ENCODE measurements at places on chromosomes 6 and 20. TPM values are rescaled to one million over a fixed set of nuclear protein-coding genes. Genes with fewer than 3 reads are reported as not detected.

DNA sequence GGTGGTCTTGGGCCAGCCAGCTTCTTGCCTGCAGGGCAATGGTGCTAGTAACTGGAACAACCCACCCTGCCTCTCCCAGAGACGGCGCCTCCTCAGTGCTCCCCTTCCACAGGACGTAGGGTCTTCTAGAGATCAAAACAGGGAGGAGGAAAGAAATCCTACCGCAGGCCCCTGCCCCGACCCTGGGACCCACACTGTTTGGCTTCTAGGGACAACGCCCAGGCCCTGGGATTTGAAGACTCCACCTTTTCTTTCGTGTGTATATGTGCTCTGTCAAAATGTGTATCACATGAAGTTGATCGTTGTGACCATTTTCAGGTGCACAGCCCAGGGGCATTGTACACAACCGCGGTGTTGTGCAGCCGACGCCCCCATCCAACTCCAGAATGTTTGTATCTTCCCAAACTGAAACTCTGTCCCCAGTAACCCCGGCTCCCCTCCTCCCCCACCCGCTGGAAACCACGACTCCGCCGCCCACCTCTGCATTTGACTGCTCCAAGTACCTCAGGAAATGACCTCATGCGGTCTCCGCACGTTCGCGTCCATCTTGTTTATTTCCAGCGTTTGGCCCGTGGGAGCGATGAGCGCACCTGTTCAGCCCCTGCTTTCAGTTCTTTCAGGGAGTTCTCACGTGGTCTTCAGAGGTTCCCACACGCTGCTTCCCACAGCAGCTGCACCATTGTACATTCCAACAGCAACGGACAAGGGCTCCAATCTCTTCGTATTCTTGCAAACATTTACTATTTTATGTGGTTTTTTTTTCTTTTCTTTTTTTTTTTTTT lies 3.4 kb upstream of the BHLHE23 start:
- H3K27ac ChIP-seq = no peak overlapping the region
- no peak overlapping the region for H3K4me3 ChIP-seq

GRCh38 chr20:57391439-57392301 lies 474 bp downstream of the RBM38 start:
- H3K36me3 ChIP-seq = no peaks in the 10 kb centered on the region
- no peak for DNase-seq
- H3K4me1 ChIP-seq = no peaks in the 10 kb centered on the region
- H3K27me3 ChIP-seq = no peaks in the 10 kb centered on the region
- peak overlapping the region; percentile 37 for H3K4me3 ChIP-seq

DNA sequence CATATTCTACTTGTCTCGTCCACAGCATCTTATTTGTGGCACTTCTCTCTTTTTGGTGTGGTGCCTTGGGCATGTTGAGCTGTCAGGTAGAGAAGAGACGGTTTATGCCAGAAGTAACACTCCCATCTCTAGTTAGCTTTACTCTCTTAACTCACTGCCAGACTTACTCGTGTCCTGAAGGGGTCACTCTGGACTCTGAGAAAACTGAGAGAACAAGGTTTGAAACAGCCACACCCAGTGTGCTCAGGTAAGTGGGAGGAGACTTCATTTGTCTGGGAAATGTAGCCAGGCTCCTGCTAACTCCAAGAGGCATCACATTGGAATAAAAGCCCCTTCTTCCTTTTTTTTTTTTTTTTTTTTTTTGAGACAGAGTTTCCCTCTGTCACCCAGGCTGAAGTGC lies 360.8 kb downstream of the QKI start:
- DNase-seq = no peak
- H3K4me3 ChIP-seq = no peak overlapping the region
- no peaks in the 10 kb centered on the region for H3K36me3 ChIP-seq
- no peaks in the 10 kb centered on the region for H3K4me1 ChIP-seq
- no peak overlapping the region for H3K27ac ChIP-seq

DNA sequence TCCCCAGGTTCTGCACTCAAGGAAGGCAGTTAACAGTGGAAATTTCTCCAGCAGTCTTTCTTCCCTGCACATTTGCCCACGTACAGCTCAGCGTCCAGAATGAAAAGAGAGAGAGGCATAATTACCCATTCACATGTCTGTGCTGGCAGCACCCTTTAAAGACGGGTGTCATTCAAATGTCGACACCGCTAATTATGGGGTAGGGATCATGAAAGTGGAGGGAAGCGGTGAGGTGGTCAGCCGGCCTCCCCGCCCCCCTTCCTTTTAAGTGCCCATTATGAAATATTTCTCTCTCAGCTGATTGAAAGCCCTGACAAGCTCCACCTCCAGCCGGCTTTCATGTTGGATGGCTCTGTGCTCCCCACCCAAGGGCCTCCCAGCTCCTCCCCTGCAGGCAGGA lies 246.1 kb downstream of the BMP7 start:
- no peaks in the 10 kb centered on the region for H3K36me3 ChIP-seq
- H3K27me3 ChIP-seq = no peaks in the 10 kb centered on the region
- H3K4me1 ChIP-seq = no peaks in the 10 kb centered on the region
- no peak overlapping the region for H3K4me3 ChIP-seq

GRCh38 chr6:38221251-38221650 lies 401.7 kb downstream of the ZFAND3 start:
- no peaks in the 10 kb centered on the region for H3K27me3 ChIP-seq
- no peaks in the 10 kb centered on the region for H3K36me3 ChIP-seq
- no peak overlapping the region for H3K4me3 ChIP-seq
- no peak overlapping the region for H3K27ac ChIP-seq
- no peak for DNase-seq
- H3K4me1 ChIP-seq = no peaks in the 10 kb centered on the region

- no peak overlapping the region for H3K27ac ChIP-seq
- no peaks in the 10 kb centered on the region for H3K36me3 ChIP-seq
- no peaks in the 10 kb centered on the region for H3K4me1 ChIP-seq
- H3K4me3 ChIP-seq = no peak overlapping the region
- H3K27me3 ChIP-seq = no peaks in the 10 kb centered on the region
Observed at GRCh38 chr6:124738482-124738881, 223.8 kb upstream of the RNF217 start.

GRCh38 chr20:39310363-39310995 lies 348.3 kb downstream of the DHX35 start:
- no peaks in the 10 kb centered on the region for H3K4me1 ChIP-seq
- H3K27me3 ChIP-seq = no peaks in the 10 kb centered on the region
- no peak for DNase-seq
- H3K27ac ChIP-seq = no peak overlapping the region

GRCh38 chr6:19210849-19211590 lies 626.1 kb upstream of the ID4 start:
- peak; percentile 26 for DNase-seq
- no peaks in the 10 kb centered on the region for H3K36me3 ChIP-seq
- H3K27ac ChIP-seq = no peak overlapping the region
- H3K4me1 ChIP-seq = no peaks in the 10 kb centered on the region
- no peaks in the 10 kb centered on the region for H3K27me3 ChIP-seq

DNA sequence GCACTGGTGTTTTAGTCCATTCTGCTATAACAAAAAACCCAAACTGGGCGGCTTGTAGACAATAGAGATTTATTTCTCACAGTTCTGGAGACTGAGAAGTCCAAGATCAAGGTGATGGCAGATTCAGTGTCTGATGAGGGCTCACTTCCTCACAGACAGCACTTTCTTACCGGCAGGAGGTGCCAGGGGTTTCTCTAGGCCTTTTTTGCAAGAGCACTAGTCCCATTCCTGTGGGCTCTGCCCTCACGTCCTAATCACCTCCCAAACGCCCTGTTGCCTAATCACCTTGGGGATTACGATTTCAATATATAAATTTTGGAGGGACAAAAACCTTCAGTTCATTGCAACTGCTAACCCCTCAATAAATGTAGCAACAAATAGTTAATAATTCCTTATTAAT lies 140.0 kb upstream of the SGK1 start:
- no peak for DNase-seq
- no peak overlapping the region for H3K4me3 ChIP-seq
- H3K27me3 ChIP-seq = no peaks in the 10 kb centered on the region
- no peaks in the 10 kb centered on the region for H3K36me3 ChIP-seq
- H3K27ac ChIP-seq = no peak overlapping the region
- H3K4me1 ChIP-seq = peaks cover 17% of the 10 kb centered on the region

GRCh38 chr6:17656092-17656491 lies 50.6 kb downstream of the NUP153 start:
- no peaks in the 10 kb centered on the region for H3K27me3 ChIP-seq
- no peaks in the 10 kb centered on the region for H3K36me3 ChIP-seq
- H3K4me1 ChIP-seq = peaks cover 2% of the 10 kb centered on the region

DNA sequence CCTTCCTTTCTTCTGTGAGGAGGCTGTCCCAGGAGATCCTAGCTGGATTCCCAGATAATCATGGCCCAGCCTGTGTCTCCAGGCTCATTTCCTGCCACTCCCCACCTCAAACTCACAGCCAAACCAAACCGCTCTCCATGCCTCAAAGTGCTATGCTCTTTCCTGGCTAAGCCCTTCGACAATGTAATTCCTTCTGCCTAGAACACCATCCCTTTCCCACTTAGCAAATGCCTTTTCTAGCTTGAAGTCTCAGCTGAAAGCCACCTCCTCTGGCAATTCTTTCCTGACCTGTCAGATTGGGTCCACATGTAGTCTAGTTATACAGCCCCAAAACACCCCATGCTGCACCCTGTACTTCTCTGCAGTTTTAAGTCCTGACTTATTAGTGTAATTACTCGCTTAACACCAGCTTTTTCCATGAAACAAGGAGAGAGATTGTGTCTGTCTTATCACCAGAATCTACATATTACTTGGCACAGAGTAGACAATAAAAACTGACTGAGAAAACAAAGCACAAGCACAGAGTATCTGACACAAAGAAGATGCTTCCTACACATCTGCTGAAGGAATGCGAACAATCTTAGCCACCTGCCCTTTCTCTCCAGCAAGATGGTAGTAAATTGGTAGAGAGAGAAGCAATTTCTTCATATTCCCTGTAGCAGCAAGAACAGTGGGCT lies 5.4 kb downstream of the TRIM26 start:
- H3K36me3 ChIP-seq = no peaks in the 10 kb centered on the region
- peak overlapping the region; percentile 61 for H3K27ac ChIP-seq
- H3K27me3 ChIP-seq = no peaks in the 10 kb centered on the region
- peaks cover 36% of the 10 kb centered on the region for H3K4me1 ChIP-seq
- DNase-seq = no peak
- no peak overlapping the region for H3K4me3 ChIP-seq

DNA sequence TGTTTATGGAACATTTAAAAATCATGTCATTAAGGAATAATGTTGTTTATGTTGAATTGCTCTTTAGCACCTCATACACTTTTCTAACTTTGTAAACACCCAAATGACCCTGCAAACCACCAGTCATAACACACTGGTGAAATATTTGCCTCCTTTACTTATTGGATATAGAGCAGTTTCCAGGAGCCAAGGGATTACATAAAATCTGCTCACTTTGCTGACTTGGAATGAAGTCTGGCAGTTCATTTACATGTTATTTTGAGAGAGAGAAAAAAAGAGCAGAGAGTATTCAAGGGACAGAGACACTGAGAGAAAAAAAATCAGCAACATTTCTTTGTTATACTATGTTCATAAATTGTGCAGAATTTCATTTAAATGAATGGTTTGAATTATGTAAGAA lies 46.6 kb upstream of the DEFB112 start:
- no peaks in the 10 kb centered on the region for H3K4me1 ChIP-seq
- H3K4me3 ChIP-seq = no peak overlapping the region
- no peaks in the 10 kb centered on the region for H3K27me3 ChIP-seq

DNA sequence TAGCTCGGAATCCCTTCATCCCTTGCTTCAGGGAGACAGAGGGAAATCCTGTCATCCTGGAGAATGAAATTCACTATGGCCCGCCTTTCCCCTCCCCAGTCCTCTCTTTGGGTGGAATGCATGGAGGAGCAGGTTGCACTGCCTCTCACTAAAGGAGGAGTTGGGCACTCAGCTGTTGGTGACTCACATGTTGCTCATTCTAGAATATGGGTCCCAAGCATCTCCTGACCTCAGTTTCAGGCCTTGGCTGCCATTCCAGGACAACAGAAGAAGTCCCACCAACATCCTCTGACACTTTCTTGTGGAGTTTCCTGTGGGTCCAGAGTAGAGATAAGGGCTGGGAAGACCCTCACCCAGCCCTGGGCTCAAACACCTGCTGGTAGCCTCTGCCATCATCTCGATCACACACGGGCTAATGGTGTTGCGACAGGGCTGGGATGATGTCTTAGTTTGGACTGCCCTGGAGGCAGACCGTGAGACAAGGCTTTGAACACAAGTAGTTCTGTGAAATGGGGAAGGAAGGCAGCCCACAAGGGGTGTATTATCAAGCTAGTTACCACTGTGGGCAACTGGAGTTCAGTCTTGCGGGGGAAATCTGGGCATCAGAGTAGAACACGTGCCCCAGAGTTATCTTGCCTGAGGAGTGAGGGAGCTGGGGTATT lies 52.4 kb upstream of the RNF24 start:
- no peaks in the 10 kb centered on the region for H3K36me3 ChIP-seq
- no peak for DNase-seq
- no peaks in the 10 kb centered on the region for H3K4me1 ChIP-seq

DNA sequence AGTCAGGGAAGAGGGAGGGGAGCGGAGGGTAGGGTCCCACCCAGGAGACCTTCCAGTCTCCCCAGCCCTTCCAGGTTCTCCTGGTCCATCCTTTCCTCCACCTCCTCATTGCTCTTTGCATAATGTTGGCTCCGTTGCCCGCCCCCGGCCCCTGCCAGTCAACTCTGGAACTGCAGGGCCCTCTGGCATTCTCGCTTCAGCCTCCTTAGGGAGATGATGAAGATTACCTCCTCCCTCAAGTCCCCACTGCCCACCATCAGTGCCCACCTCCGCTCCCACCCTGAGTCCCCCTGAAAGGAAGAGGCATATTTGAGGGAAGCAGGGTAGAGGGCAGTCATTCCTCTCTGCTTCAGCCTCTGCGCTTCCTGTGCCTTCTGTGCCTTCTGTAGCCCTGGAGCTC lies 8.5 kb downstream of the TMEM63B start:
- H3K27me3 ChIP-seq = no peaks in the 10 kb centered on the region
- no peak overlapping the region for H3K27ac ChIP-seq
- no peak for DNase-seq
- H3K4me1 ChIP-seq = no peaks in the 10 kb centered on the region
- no peak overlapping the region for H3K4me3 ChIP-seq
- no peaks in the 10 kb centered on the region for H3K36me3 ChIP-seq

- H3K36me3 ChIP-seq = no peaks in the 10 kb centered on the region
- H3K27ac ChIP-seq = no peak overlapping the region
- no peaks in the 10 kb centered on the region for H3K27me3 ChIP-seq
- no peak for DNase-seq
Observed at GRCh38 chr6:27966044-27966443, 9.0 kb downstream of the OR2B6 start.

DNA sequence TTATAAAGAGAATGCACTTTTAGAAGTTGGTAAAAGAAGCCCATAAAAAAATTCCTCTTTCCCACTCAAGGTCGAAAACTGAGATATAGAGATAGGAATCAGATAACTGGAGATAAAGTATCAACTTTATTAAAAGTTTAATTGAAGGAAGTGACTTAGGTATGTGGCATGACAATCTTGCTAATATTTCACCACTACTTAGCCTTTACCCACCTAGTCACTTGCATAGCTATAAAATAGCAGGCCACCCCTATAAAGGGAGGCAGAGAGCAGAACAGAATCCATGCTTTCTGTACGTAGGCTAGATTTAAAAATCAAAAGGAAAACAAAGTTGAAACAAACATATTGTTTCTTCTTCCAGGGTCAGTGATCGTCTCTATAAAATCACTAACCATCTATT lies 13.2 kb upstream of the TBC1D32 start:
- no peak overlapping the region for H3K27ac ChIP-seq
- H3K27me3 ChIP-seq = peaks cover 3% of the 10 kb centered on the region
- DNase-seq = no peak
- H3K4me3 ChIP-seq = no peak overlapping the region
- H3K4me1 ChIP-seq = no peaks in the 10 kb centered on the region

GRCh38 chr6:40556881-40557280 lies 30.3 kb downstream of the LRFN2 start:
- no peaks in the 10 kb centered on the region for H3K36me3 ChIP-seq
- no peaks in the 10 kb centered on the region for H3K27me3 ChIP-seq
- H3K27ac ChIP-seq = no peak overlapping the region
- no peak for DNase-seq
- no peaks in the 10 kb centered on the region for H3K4me1 ChIP-seq

The AK9 gene
- 2.4 TPM for polyA plus RNA-seq

The PLEKHG1 gene
- polyA plus RNA-seq = 1.5 TPM

The CD109 gene
- polyA plus RNA-seq = 0.26 TPM

The PTGIS gene
- 1.6 TPM for polyA plus RNA-seq

The FOXQ1 gene
- 2.6 TPM for polyA plus RNA-seq
